SJSA1 (cell line): ENCODE measurements at places on chromosomes 1 and 21. TPM values are rescaled to one million over a fixed set of nuclear protein-coding genes. Genes with fewer than 3 reads are reported as not detected.

The IFNLR1 gene
- 0.06 TPM in 1 of 2 replicates, not detected in the other for total RNA-seq

The RNU1-3 gene
- under 0.01 and 294 TPM in 2 replicates for total RNA-seq

The RHCE gene
- total RNA-seq, result 0.95 TPM in 1 of 2 replicates, not detected in the other

The GFI1 gene
- 0.16 TPM in 1 of 2 replicates, not detected in the other for total RNA-seq

The TEKT2 gene
- not detected in 2 replicates for total RNA-seq

The FBXO2 gene
- not detected in 2 replicates for total RNA-seq

The HS2ST1 gene
- total RNA-seq, result 18.3 and 18.7 TPM in 2 replicates

The TRIM46 gene
- 0.21 and 1.1 TPM in 2 replicates for total RNA-seq

The KLHDC8A gene
- not detected in 2 replicates for total RNA-seq

The BRDT gene
- total RNA-seq, result not detected in 2 replicates

The C1orf141 gene
- not detected in 2 replicates for total RNA-seq

The BCAN gene
- total RNA-seq, result not detected in 2 replicates

The NCDN gene
- 17.4 and 20.4 TPM in 2 replicates for total RNA-seq

The UBIAD1 gene
- 8.2 and 12.3 TPM in 2 replicates for total RNA-seq

The CRNN gene
- total RNA-seq, result 0.16 TPM in 1 of 2 replicates, not detected in the other

The IVL gene
- not detected in 2 replicates for total RNA-seq

The HTR1D gene
- total RNA-seq, result 0.24 TPM in 1 of 2 replicates, not detected in the other

The NUP210L gene
- total RNA-seq, result not detected in 2 replicates

The OLIG2 gene
- total RNA-seq, result not detected in 2 replicates

The FCN3 gene
- not detected in 2 replicates for total RNA-seq

The ORC1 gene
- total RNA-seq, result 21.9 and 23.9 TPM in 2 replicates

The FCMR gene
- 2.0 and 11.7 TPM in 2 replicates for total RNA-seq

The SUSD4 gene
- total RNA-seq, result 0.03 and 0.74 TPM in 2 replicates

The EXO5 gene
- 13.1 and 20.4 TPM in 2 replicates for total RNA-seq

The EFNA3 gene
- 0.21 and 0.85 TPM in 2 replicates for total RNA-seq

The KCNC4 gene
- 0.26 and 1.2 TPM in 2 replicates for total RNA-seq

The IRF6 gene
- not detected in 2 replicates for total RNA-seq

The TESK2 gene
- 2.0 and 3.2 TPM in 2 replicates for total RNA-seq

The MLLT11 gene
- total RNA-seq, result 23.7 and 26.5 TPM in 2 replicates

The BACE2 gene
- total RNA-seq, result 0.50 TPM in 1 of 2 replicates, not detected in the other

The TGFBR3 gene
- 8.8 and 15.2 TPM in 2 replicates for total RNA-seq

The CLCA4 gene
- total RNA-seq, result not detected in 2 replicates

The SEMA4A gene
- total RNA-seq, result 0.16 and 1.8 TPM in 2 replicates

The LMOD1 gene
- 6.4 and 8.1 TPM in 2 replicates for total RNA-seq

The CACHD1 gene
- 0.34 TPM in 2 replicates for total RNA-seq

The AADACL3 gene
- not detected in 2 replicates for total RNA-seq

The KCND3 gene
- total RNA-seq, result 0.25 TPM in 1 of 2 replicates, not detected in the other

The WLS gene
- 18.6 and 26.7 TPM in 2 replicates for total RNA-seq

The PGLYRP3 gene
- total RNA-seq, result not detected in 2 replicates

The TCHH gene
- 0.05 TPM in 1 of 2 replicates, not detected in the other for total RNA-seq

The IGFN1 gene
- 0.03 TPM in 1 of 2 replicates, not detected in the other for total RNA-seq

The HAPLN2 gene
- not detected in 2 replicates for total RNA-seq
